Osteocyte (in vitro differentiated cells): ENCODE measurements at places on chromosomes 3 and 15.
A peak's percentile ranks its signal among the peaks of the same experiment; 100 is the strongest.

GRCh38 chr3:57555306-57555705, 768 bp upstream of the PDE12 start:
- no peaks in the 10 kb centered on the region for H3K27me3 ChIP-seq
- H3K27ac ChIP-seq, result peak overlapping the region; percentile 98
- peaks cover 9% of the 10 kb centered on the region for H3K36me3 ChIP-seq
- DNase-seq, result no peak
- H3K4me1 ChIP-seq, result peaks cover 33% of the 10 kb centered on the region

GRCh38 chr3:56909349-56909748, 107.6 kb upstream of the ARHGEF3 start:
- H3K4me3 ChIP-seq, result no peak overlapping the region
- no peaks in the 10 kb centered on the region for H3K36me3 ChIP-seq

DNA sequence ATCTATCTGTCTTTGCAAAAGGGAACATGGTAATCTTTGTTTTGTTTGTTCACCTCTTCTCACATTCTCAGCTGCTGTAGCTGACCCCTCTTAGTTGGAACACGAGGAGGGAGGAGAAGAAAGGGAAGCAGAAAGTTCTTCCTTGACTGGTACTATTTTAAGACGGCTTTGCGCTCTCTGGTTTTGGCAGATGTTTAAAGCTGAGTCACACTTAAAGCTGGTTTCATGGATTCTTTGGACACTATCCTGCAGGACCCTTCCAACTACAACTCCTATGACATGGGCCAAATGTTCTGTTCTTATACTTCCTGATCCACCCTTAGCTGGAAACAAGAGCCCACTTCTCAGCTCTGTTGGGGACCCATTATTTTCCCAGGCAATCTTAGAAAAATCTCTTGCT, 40.6 kb upstream of the FXR1 start:
- no peak overlapping the region for H3K27ac ChIP-seq
- no peak for DNase-seq
- H3K27me3 ChIP-seq, result peaks cover 5% of the 10 kb centered on the region
- no peaks in the 10 kb centered on the region for H3K36me3 ChIP-seq
- no peaks in the 10 kb centered on the region for H3K4me1 ChIP-seq
- H3K4me3 ChIP-seq, result no peak overlapping the region

- H3K36me3 ChIP-seq, result peaks cover 55% of the 10 kb centered on the region
- H3K4me3 ChIP-seq, result peak overlapping the region; percentile 49
- H3K4me1 ChIP-seq, result peaks cover 54% of the 10 kb centered on the region
- no peaks in the 10 kb centered on the region for H3K27me3 ChIP-seq
Observed at GRCh38 chr3:66392966-66393332, 107.9 kb downstream of the LRIG1 start.

DNA sequence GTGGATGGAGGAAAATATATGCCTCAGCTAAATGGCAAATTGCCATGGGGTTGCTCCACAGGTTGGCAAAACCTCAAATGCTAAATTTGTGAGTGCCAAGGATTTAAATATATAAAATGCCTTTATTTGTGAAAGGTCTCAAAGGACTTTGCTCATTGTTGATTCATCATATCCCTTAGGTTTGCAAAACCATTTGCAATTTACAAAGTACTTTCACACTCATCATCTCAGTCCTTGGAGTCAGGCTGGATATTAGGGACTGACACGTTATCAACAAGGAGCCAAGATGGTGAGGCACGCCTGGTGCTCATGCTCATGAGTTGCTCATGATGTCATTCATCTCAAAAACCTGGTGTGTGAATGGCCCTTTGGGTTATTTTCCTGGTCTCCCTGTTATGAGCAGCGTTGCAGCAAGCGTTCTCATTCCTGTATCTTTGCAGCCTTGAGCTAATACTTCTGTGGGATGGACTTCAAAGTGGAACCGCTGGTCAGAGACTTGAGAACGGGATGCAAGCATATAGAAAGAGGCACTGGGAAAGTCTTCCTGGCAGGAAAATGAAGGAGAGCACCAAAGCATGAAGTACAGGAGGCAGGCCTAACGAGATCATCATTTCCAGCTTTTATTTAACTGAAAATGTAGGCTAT, 66.0 kb downstream of the MYO1E start:
- H3K4me3 ChIP-seq, result no peak overlapping the region
- peak overlapping the region; percentile 45 for H3K27ac ChIP-seq
- H3K36me3 ChIP-seq, result no peaks in the 10 kb centered on the region
- DNase-seq, result no peak
- H3K27me3 ChIP-seq, result no peaks in the 10 kb centered on the region

GRCh38 chr3:173823911-173824460, 426.4 kb downstream of the NLGN1 start:
- DNase-seq, result no peak
- no peak overlapping the region for H3K27ac ChIP-seq
- no peaks in the 10 kb centered on the region for H3K27me3 ChIP-seq
- H3K4me1 ChIP-seq, result peaks cover 5% of the 10 kb centered on the region
- H3K36me3 ChIP-seq, result no peaks in the 10 kb centered on the region

GRCh38 chr3:149879872-149880271, 66.9 kb downstream of the RNF13 start:
- peaks cover 4% of the 10 kb centered on the region for H3K36me3 ChIP-seq
- no peak overlapping the region for H3K27ac ChIP-seq
- no peak for DNase-seq
- no peak overlapping the region for H3K4me3 ChIP-seq
- peaks cover 9% of the 10 kb centered on the region for H3K4me1 ChIP-seq

DNA sequence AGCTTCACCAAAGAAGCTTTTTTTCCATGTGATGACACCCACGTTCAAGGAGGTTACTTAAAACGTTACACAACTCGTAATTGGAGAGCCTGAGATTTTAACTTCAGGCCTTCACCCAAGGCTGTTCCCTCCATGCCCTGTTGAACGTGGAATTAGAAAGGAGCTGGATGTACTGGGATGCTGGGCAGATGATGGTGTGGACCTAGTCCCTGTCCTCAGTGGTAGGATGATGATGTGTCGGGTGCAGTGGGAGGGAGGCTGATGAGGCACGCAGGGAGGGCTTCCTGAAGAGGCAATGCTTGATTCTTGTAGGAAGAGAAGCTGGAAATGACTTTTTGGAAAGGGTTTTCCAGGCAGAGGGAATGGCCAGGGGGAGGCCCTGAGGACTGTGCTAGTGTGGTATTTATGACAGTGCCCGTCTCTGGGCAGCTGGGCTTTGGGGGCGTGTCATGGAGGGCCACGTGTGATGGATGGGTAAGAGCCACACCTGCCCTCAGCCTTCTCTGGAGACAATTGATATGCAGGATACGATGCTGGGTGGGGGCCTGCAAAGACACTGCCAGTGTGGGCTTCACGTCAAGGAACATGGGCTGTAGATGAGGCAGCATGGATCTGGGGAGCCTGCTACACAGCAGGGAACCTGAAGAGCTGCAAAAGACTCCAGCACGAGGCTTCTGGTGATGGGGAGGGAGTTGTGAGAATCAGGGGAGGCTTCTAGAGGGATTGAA, 15.3 kb downstream of the SYNM start:
- no peak overlapping the region for H3K27ac ChIP-seq
- DNase-seq, result no peak
- peaks cover 44% of the 10 kb centered on the region for H3K4me1 ChIP-seq
- H3K36me3 ChIP-seq, result peaks cover 3% of the 10 kb centered on the region

DNA sequence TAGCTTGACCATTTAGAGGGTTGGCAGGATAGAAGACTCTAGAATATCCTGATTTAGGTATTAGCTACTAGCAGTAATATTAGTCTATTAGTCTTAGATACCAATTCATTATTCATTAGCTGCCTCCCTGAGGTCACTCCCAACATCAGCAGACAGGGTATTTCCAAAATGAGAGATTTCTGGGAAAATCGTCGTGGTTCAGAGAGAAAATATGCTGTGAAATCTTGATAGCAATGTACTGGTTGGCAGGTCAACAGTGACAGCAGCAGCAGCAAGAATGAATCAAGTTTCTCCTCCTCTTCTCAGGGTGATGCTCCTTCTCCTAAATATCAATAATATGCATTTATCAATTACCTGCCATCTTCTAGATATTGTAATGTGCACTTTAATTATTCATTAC, 41.3 kb upstream of the ROBO1 start:
- H3K27ac ChIP-seq, result no peak overlapping the region
- no peak for DNase-seq
- H3K4me1 ChIP-seq, result peaks cover 8% of the 10 kb centered on the region
- H3K36me3 ChIP-seq, result no peaks in the 10 kb centered on the region
- H3K4me3 ChIP-seq, result no peak overlapping the region

GRCh38 chr3:189389346-189389745, 217.6 kb downstream of the TPRG1 start:
- H3K36me3 ChIP-seq, result no peaks in the 10 kb centered on the region
- peaks cover 4% of the 10 kb centered on the region for H3K4me1 ChIP-seq
- H3K27me3 ChIP-seq, result no peaks in the 10 kb centered on the region
- H3K4me3 ChIP-seq, result no peak overlapping the region

DNA sequence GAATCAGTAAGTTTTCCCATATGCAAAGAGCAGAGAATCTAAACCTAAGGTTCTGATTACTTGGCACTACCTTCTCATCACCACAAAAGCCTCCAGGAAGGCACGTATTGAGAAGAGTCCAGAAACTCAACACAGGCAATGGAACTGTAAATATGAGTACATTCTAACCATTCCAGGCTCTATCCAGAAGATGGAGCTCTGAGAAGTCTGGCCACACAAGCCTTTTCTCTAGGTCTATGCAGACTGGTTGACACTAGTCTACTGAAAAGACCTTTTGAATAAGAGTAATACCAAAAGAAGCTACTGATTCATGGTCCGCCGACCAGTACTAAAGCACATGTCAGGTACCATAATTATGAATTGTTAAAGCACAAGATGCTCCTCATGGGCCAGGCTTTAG, 12.2 kb upstream of the NCKIPSD start:
- no peak overlapping the region for H3K27ac ChIP-seq
- no peaks in the 10 kb centered on the region for H3K27me3 ChIP-seq
- no peak for DNase-seq
- H3K36me3 ChIP-seq, result peaks cover 30% of the 10 kb centered on the region

GRCh38 chr15:82663186-82663600, 16.0 kb upstream of the CPEB1 start:
- H3K27ac ChIP-seq, result no peak overlapping the region
- H3K4me1 ChIP-seq, result no peaks in the 10 kb centered on the region
- H3K27me3 ChIP-seq, result no peaks in the 10 kb centered on the region
- H3K4me3 ChIP-seq, result no peak overlapping the region
- no peaks in the 10 kb centered on the region for H3K36me3 ChIP-seq

GRCh38 chr15:22831473-22831872, 7.0 kb upstream of the NIPA2 start:
- DNase-seq, result no peak
- H3K27ac ChIP-seq, result peak overlapping the region; percentile 48
- no peak overlapping the region for H3K4me3 ChIP-seq
- no peaks in the 10 kb centered on the region for H3K27me3 ChIP-seq

DNA sequence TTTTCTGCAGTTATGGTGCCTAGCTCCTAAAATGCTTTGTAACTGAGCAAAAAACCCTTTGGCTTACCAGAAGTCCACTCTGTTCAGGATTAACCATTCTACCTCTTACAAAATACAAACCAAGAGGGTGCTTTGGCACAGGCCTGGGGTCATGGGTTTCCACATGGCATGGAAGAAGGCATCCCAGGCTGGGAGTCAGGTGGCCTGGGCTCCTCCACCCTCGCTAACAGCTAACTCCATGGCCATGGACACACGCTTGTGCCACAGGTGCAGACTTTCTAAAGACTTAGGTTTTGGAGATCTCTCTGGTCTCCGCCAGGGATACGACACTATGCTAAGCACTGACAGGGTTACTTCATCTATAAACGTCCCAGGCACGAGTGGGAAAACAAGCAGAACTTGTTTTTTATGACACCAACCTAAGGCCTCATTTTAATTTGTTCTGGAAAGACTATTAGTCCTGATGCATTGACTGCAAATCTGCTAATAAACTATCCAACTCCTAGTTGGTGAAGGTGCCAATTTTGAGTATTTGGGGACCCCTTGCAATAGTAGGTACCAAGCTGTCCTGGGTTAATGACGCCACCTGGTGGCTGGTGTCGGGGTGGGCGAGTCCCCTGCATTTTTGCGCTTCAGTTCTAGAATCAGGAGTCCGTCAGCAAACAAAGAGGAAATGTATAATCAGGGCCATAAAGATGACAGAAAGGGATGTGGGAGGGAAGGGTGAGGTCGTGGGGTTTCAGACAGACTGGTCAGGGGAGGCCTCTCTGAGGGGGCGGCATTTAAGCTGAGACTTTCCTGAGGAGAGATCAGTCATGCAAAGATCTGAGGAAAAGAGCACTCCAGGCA, 10.3 kb upstream of the ALDH1A3 start:
- peaks cover 8% of the 10 kb centered on the region for H3K27me3 ChIP-seq
- no peak for DNase-seq
- H3K4me1 ChIP-seq, result no peaks in the 10 kb centered on the region
- no peak overlapping the region for H3K4me3 ChIP-seq
- H3K36me3 ChIP-seq, result no peaks in the 10 kb centered on the region

GRCh38 chr3:8885536-8886316, 77.5 kb downstream of the RAD18 start:
- no peaks in the 10 kb centered on the region for H3K27me3 ChIP-seq
- no peak for DNase-seq
- no peak overlapping the region for H3K27ac ChIP-seq
- no peak overlapping the region for H3K4me3 ChIP-seq
- peaks cover 54% of the 10 kb centered on the region for H3K4me1 ChIP-seq
- peaks cover 3% of the 10 kb centered on the region for H3K36me3 ChIP-seq

DNA sequence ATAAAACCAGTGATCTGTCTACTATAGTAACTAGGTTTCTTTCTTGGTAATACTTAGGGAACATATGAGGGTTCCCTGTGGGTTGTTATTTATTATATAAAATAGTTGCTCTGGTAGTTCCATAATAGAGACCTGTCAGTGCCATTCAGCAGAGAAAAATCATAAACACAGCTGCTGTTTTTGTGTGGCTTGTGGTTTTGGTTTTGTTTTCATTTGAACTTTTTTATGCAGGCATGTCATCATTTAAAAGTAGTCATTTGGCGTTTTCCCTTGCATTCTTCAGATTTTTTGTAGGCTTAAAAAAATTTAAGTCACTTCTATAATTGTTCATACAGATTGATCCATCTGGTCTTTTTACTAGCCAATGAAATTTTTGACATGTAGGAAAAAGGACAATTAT, 47.9 kb downstream of the PIK3CA start:
- no peaks in the 10 kb centered on the region for H3K27me3 ChIP-seq
- H3K27ac ChIP-seq, result peak overlapping the region; percentile 95
- peaks cover 19% of the 10 kb centered on the region for H3K36me3 ChIP-seq
- no peak overlapping the region for H3K4me3 ChIP-seq

- no peaks in the 10 kb centered on the region for H3K36me3 ChIP-seq
- H3K27ac ChIP-seq, result no peak overlapping the region
- H3K4me3 ChIP-seq, result no peak overlapping the region
Observed at GRCh38 chr3:78978037-78978436, 789.8 kb downstream of the ROBO1 start.

GRCh38 chr3:157064402-157064801, 95.5 kb downstream of the CCNL1 start:
- no peak for DNase-seq
- peaks cover 23% of the 10 kb centered on the region for H3K4me1 ChIP-seq
- H3K4me3 ChIP-seq, result no peak overlapping the region
